ENCODE measurements at places on chromosomes 13 and 19. TPM values are rescaled to one million over a fixed set of nuclear protein-coding genes. Genes with fewer than 3 reads are reported as not detected.

The GJA3 gene
- 2.7 TPM for polyA plus RNA-seq

The CLDND2 gene
- polyA plus RNA-seq, result not detected

The EPS8L1 gene
- 1.5 TPM for polyA plus RNA-seq

The EDNRB gene
- polyA plus RNA-seq, result 5.8 TPM

The ZNF607 gene
- polyA plus RNA-seq, result 3.0 TPM

The GATAD2A gene
- polyA plus RNA-seq, result 22.0 TPM

The LRRC63 gene
- not detected for polyA plus RNA-seq

DNA sequence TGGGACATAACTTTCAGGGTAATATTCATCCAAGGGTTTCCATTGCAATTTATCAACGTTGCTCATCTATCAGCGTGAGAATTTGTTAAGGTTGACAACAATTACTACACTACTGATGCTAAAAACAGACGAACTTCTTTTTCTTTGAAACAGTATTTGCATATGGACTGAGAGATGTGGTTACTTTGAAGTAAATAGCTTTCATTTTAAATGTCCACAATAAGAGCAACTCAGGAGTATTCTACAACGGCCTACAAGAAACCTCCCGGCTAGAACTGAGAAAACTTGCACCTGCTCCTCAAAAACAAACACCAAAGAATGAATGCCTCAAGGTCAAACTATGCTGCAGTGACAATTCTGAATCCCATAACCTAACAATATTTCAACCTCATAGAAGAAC, 238.4 kb downstream of the IRS2 start:
- no peak for DNase-seq

GRCh38 chr19:5150902-5151741, 182.2 kb downstream of the KDM4B start:
- no peak for DNase-seq

- DNase-seq, result no peak
These were observed 1212.6 kb downstream of the SLITRK5 start for GRCh38 chr13:88883741-88884140.

GRCh38 chr19:33000510-33000909, 28.5 kb downstream of the FAAP24 start:
- no peak for DNase-seq

DNA sequence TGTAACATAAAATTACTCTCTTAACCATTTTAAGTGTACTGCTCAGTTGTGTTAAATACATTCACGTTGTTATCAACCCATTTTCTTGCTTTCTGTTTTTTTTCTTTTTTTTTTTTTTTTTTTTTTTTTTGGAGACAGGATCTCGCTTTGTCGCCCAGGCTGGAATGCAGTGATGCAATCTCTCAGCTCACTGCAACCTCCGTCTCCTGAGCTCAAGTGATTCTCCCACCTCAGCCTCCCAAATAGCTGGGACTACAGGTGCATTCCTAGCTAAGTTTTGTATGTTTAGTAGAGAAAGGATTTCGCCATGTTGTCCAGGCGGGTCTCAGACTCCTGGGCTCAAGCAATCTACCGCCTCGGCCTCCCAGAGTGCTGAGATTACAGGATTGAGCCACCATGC, 42.5 kb upstream of the C13orf42 start:
- no peak for DNase-seq

DNA sequence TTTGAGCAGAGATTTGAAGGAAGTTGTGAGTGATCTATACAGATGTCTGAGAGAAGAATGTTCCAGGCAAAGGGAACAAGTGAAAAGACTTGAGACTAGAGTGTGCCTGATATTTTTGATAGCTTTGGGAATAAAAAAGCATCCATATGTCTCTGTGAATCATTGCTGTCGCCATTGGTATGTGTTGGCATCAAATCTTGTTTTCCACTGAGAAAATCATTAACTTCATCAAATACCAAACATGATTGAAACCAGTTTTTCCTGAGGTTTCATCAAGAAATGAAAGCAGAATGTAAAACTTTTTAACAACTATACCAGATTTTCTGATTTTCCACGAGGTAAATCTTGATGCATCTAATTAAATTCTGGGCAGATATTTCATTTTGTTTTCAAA, 862.6 kb downstream of the DIAPH3 start:
- no peak for DNase-seq

GRCh38 chr13:102608974-102609373, 12.2 kb downstream of the TPP2 start:
- no peak for DNase-seq

DNA sequence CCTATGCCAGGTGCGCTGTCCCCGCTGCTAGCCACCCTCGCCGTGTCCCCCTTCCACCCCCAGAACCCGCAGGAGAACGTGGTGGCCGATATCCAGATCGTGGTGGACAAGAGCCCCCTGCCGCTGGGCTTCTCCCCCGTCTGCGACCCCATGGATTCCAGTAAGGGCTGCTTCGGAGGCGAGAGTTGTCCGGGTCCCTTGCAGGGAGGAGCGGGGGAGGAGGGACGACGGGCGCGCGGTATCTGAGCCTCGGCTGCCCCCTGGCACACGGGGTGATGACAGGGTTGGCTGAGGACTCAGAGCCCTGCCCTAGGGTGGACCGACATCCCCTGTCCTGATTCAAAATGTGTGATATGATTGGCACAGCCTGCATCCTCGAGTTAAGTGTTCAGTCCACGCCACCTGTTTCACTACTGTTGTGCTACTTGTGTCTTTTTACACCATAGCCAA, 653 bp downstream of the MVB12A start:
- DNase-seq, result no peak

DNA sequence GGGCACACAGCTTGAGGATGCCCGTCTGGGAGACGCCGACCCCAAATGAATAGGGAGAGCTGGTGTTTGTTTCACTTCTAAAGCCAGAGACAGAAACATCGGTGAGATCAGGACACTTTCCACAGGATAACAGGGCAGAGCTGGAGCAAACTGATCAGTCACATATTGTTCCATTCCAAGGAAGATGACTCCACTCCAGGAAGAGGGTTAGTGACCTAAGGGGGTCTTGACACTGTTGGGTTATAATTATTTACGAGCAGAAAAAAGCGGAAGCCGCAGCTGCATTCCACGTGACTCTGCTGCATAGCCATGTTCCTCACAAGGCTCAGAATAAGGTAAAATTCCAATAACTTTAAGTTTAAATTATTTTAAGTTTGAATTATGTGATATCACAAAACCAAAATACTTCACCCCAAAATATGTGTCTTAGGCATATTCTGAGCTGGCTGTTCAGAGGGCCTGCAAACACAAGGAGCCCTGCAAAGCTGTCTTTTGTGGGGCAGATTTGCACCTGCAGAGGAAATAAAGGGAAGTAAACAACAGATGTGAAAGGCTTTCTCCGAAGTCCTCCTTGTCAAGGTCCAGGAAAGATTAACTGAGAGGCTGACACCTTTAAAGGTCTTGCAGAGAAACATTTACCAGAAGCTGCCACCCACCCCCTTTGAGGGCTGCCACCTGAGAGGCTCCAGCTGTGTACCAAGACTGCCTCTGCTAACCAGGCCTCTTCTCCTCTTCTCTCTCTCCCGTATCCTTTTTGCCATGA, 819.2 kb downstream of the UQCRFS1 start:
- no peak for DNase-seq

- no peak for DNase-seq
These were observed 33.0 kb downstream of the CRYL1 start for GRCh38 chr13:20492641-20493040.

DNA sequence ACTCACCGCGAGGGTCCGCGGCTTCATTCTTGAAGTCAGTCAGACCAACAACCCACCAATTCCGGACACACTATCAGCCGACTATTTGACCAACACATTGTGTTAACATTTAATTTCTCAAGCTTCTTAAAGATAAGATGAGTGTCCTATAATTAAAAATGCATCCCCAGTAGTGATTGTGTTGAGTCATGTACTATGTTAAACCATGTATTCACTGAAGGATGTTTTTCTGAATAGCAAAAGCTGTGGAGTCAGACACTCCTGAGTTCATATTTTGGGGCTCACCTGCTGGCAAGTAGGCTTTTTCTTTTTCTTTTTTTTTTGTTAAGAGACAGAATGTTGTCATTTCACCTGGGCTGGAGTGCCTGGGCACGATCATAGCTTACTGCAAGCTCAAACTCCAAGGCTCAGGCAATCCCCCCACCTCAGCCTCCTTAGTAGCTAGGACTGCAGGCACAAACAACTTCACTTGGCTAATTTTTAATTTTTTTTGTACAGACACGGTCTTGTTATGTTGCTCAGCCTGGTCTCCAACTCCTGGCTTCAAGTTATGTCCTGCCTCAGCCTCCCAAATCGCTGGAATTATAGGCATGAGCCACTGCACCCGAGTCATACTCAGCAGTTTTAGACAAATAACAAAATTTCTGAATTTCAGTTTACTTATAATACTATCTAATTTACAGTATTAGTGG, 606.9 kb downstream of the PCDH9 start:
- DNase-seq, result no peak

DNA sequence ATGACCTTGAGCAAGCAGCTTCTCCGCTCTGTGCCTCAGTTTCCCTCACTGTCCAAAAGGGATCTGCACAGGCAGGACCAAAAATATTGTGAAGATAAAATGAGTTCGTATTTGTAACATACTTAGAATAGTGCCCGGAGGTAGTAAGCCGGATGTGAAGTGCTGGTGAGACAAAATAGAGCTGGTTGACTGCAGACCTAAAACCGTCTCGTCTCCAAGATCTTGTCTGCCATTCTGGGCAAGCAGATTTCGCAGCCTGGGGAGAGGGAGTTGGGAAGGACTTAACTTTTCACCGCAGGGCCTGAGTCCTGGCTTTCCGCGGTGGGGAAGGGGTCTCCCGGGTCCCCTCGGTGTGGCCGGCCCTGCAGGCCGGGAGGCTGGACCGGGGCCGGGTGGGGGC, 8.2 kb upstream of the BBC3 start:
- no peak for DNase-seq

DNA sequence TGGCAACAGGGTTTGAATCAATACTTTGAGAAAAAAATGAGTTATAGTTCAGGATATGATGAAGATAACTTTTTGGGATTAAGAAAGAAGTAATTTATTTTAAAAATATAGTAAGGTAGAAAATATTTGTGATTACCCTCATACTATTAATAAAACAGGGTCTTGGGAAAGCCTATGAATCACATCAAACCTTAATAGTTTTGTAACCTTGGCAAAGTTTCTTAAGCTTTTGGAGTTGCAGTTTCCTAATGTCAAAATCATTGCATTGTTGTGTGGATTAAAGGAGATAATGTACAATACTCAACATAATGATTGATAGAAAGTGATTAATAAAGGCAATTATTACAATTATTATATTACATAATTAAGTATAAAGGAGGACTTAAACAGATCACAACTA, 149.0 kb downstream of the LMO7 start:
- DNase-seq, result no peak

DNA sequence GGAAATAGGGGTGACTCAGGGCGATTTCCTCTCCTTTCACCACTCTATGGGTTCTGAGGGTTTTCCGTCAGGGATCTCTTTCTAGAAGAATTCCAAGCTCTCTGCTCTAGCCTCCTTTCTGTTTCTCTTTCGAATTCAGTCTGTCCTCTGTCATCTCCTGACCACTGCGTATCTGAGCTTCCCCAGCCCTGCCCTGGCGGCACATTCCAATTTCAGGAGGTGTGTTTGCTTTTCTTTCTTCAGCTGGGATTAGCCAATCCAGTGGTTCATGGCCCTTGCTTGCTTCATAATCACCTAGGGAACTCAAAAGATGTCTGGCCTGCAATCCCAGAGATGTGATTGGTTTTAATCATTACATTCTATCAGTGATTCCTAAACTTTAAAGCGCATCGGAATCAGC, 9.4 kb downstream of the IFNL2 start:
- no peak for DNase-seq

- DNase-seq, result no peak
These were observed 67.7 kb upstream of the TM9SF2 start for GRCh38 chr13:99433543-99434075.

- DNase-seq, result no peak
These were observed 18.9 kb downstream of the PEG3 start for GRCh38 chr19:56821675-56822074.

DNA sequence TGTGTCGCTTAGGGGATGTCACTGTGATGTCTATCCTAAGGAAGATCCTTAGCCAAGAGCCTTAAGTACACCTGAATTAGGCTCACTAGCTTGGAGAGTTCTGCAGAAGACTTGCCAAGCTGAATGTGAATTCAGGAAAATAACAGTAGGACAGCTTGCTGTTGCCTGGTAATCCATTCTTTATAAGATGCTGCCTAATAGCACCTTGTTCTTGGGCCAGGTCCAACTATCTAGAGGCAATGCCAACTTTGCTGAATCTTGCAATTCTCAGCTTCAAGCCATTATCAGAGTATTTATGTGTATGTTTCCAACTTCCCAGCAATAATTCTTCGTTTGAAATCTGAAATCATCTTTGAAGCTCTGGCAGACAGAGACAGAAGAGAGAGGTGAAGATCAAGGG, 102.8 kb downstream of the PCDH17 start:
- no peak for DNase-seq

GRCh38 chr13:21871919-21872318, 201.0 kb downstream of the FGF9 start:
- no peak for DNase-seq

- DNase-seq, result no peak
These were observed 3.9 kb downstream of the SIX5 start for GRCh38 chr19:45764945-45765701.

- DNase-seq, result no peak
These were observed 249.8 kb downstream of the NBEA start for GRCh38 chr13:35191883-35192282.

DNA sequence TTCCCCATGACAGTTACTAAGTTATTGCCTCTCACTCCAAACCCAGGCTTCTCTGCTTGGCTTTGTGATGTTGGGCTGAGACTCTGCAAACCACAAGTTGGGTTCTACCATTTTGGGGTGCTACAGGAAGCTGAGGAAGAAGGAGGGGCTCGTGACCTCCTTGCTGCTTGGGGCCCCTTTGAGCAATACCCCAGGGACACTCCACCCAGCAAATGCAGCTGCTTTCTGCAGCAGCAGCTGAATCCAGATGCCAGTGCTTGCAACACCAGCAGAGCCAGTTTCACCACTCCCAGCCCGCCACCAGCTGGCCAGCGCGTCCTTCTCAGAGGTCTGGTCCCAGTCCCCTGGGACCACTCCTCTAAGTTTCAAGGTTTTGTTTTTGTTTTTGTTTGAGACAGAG, 22.0 kb upstream of the UBAC2 start:
- DNase-seq, result no peak

DNA sequence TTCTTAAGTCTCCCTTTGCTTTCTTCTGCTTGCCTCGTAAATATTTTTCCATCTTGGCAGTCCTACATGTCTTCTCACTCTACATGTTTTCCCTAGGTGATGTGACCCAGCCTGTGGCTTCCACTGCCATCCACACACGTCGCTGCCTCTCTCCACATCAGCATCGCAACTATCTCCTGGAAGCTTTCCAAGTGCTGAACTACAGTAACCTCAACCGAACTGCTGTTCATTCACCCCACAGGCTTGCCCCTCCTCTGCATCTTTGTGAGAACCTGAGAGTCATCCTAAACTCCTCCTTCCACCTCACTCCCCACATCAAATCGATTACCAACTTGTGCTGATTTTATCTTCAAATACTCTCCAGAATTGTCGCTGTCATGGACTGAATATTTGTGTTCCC, 41.2 kb upstream of the USPL1 start:
- no peak for DNase-seq

GRCh38 chr13:94176561-94176960, 302.9 kb downstream of the DCT start:
- DNase-seq, result no peak

GRCh38 chr19:23436318-23436717, 41.0 kb upstream of the ZNF91 start:
- DNase-seq, result no peak

GRCh38 chr13:58461217-58461616, 829.7 kb downstream of the PCDH17 start:
- DNase-seq, result no peak

GRCh38 chr13:45718063-45718462, 15.9 kb downstream of the CBY2 start:
- DNase-seq, result no peak

All from AG04450 (cell line).